ENCODE measurements at places on chromosomes 12 and 14.

GRCh38 chr14:102487204-102487577 is 22.4 kb downstream of the ANKRD9 start:
- DNase-seq = no peak

DNA sequence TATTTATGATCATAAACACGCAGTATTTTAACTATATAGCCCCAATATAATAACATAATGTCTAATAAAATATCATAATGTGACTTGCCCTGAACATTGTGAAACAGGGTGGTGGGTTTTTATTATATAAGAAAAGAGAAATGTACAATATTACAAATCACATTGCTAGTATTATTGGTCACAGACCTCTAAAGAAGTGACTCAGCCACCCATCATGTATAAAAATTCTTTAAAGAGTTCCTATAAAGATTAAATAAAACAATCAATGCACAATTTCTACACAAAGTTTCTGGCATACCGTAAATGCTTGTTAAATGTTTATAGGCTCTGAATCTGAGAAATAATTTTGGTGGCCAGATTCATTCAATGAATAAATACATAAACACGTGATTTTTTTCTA is 28.9 kb downstream of the ABCC9 start:
- DNase-seq = no peak

DNA sequence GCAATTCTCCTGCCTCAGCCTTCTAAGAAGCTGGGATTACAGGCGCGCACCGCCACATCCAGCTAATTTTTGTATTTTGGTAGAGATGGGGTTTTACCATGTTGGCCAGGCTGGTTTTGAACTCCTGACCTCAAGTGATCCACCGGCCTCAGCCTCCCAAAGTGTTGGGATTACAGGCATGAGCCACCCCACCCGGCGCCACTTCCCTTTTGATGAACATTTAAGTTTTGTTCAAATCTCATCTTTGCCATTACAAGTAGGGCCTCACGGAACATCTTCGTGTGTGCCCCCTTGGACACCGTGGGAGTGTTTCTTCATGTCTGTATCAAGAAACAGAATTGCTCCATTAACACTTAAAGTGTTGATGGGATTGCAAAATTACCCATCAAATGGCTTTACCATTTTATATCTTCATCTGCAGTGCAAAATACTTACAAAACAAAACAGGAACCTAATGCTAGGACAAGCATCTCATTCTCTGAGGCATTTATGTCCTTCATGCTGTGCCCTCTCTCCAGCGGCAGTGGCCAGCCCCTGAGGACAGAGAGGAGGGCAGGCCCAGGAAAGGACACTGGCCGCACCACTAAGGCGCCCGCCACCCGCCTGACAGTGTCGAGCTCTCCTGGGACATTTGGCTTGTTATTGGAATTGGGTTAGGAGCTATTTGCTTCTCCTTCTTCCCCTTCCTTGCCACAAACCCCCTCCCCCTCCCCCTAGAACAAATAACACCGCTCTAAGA is 61.7 kb downstream of the RFX4 start:
- no peak for DNase-seq

DNA sequence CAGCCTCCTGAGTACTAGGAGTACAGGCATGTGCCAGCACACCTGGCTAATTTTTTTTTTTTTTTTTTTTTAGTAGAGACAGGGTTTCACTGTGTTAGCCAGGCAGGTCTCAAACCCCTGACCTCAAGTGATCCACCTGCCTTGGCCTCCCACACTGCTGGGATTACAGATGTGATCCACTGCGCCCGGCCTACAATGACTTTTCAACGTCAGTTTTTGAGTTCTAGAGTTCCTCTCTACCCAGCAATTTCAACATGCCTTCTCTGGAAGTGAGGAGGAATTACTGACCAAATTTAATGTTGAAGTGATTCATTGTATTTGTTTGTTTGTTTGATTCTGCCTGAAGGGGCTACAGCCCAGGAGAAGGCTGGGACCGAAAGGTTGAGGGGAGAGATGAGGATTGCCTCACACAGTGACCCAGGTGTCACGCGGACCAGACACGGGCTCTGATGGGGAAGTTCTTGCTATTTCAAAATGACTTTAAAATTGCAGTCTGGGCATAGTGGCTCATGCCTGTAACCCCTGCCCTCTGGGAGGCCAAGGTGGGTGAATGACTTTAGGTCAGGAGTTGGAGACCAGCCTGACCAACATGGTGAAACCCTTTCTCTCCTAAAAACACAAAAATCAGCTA is 8.6 kb upstream of the DENR start:
- DNase-seq = no peak

GRCh38 chr14:101630056-101630965 is 69.0 kb downstream of the DIO3 start:
- DNase-seq = peak; percentile 84

- DNase-seq = peak; percentile 33
Measured at GRCh38 chr14:91835920-91836843, 31.2 kb downstream of the TC2N start.

GRCh38 chr14:43778570-43778936 is 728.5 kb downstream of the FSCB start:
- no peak for DNase-seq

- DNase-seq = no peak
Measured at GRCh38 chr14:23182372-23183157, 895 bp downstream of the SLC7A8 start.

DNA sequence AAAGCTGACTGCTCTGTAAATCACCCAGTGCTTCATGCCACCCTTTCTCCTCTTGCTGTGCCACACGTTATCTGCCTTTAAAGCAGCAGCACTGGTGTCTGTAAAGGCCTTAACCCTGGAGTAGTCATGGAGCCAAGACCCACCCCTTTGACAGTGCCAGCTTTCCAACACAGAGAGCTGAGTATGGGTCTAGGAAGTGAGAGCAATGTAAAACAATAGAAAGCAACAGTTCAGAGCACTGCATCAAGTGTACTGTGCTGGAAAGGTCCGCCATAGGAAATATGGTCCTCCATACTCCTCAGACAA is 139.5 kb downstream of the DAD1 start:
- no peak for DNase-seq

GRCh38 chr12:78767264-78767981 is 97.2 kb upstream of the SYT1 start:
- no peak for DNase-seq

DNA sequence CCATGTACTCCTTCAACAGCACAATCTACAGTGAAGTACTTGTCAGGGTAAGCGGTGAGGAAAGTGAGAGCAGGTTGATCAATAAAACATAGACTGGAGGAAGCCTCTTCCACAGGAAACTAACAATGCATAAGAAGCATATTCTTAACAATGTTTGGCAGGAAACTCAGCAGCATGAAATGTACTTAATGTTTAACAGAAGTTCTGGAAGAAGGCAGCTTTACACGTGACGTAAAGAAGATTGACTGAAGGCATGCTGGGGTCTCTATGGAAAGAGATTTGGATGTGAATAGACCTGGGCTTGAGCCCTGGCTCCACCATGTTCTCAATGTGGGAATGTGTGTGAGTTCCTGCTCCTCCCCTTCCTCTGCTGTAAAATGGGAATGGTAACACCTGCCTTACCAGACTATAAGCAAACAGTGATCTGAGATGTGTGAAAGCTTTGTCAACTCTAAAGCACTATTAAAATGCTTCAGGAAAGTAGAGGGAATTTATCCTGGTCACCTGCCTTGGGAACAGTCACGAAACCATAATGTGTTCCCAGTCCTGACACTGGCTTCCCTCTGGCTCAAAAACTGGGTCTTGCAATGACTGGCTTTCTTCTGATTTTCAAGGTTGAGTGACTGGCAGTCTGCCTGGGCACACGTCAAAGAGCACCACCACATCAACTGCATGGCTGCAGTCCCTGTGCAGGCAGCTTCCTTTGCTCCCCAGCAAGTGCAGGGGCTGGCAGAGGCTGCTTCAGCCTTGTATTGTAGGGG is 384.6 kb downstream of the APAF1 start:
- DNase-seq = no peak

DNA sequence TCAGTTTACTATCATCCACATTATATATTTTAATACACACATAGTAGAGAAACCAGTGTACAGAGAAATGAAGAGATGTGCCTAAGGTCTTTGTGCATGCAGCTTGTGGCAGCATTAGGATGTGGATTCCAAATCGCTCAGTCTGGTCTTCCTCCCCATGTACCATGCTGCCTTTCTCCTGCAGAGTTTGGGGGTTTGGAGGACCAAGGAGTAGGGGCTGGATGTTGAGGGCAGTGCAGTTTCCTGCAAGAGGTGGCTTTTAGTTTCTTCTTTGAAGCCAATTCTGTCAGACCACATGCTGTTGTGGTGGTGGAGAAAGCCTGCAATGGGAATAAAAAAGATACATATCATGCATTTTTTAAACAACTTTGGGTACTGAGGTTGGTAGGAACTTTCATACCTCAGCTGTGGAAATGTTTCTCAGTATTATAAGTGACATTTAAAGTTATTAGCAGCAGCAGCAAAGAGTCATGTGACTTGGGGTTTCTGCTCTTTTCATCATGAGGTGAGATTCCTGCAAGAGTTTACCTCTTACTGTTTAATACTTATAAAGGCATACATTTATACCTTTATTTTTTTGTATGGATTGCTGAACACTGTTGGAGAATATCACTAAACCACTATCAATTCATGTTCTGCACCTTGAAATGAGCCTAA is 34.4 kb downstream of the TESPA1 start:
- DNase-seq = no peak

DNA sequence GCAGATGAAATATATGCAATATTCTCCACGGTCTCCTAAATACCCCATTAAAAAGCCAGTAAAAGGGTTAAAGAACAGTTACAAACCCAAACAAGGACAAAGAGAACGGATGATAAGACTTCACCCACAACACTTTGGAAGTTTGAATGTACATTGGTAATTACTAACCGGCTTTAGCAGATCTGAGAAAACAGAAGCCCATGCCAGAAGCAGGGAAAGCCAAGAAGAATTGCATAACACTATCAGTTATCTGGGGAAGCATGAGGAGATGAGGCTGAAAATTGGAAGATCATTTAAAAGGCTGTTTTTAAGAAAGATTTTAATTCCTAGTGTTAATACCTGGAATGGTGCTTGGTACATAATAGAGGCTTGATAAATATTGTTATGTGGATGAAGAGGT is 55.6 kb upstream of the MYBPC1 start:
- no peak for DNase-seq

- peak; percentile 52 for DNase-seq
Measured at GRCh38 chr12:16359512-16360491, 12.4 kb downstream of the MGST1 start.

GRCh38 chr12:31876568-31877424 is 82.4 kb upstream of the RESF1 start:
- no peak for DNase-seq

GRCh38 chr14:100467939-100468338 is 119.3 kb downstream of the BEGAIN start:
- DNase-seq = no peak

DNA sequence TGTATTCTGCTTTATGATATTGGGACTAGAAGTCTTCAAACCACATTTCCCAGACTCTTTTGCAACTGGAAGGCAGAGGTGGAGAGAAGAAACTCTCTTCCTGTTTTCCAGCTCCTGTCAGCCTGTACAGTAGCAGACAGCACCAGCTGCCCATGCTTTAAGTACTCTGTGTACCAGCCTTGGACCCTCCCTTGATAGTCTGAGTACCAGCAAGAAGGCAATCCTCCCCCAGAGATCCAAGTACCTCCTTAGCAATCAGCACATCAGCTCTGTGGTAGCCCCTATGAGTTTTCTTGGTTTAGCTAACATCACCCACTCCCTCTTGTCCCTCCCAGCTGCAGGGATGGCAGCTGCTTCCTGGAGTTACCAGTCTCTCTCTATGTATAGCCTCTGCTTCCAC is 56.3 kb downstream of the STXBP6 start:
- no peak for DNase-seq

GRCh38 chr12:82225871-82226270 is 132.3 kb downstream of the CCDC59 start:
- DNase-seq = no peak

GRCh38 chr14:83885837-83886293 is 1644.1 kb upstream of the FLRT2 start:
- DNase-seq = no peak

DNA sequence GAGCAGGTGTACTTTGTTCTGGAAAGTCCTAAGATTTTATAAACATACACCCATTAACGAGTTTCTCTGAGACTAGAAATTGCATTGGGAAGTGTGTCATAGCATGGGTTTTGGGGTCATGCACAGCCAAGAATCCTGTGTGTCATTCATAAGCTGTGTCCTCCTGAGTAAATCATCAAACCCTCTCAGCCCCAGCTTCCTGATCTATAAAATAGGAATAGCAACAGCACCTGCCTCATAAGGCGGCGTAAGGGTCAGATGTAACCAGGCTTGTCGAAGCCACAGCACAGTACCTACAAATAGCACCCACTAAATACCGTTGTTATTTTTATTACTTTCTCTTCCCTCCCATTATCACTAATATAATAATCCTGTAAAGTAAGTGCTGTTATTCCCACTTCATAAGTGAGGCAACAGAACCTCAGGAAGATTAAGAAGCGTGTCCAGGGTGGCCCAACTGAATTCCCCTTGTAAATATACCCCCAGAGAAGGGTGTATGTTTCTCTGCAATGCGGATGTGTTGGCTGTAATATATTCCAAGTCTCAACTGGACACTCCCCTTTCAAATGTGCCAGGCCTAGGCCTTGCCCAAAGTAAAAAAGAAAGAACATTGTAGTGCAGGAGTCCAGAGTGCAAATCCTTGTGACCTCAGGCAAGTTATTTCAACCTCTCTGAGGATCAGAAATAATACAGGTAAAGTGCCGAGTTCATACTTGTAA is 188.3 kb upstream of the BCL2L14 start:
- DNase-seq = no peak

GRCh38 chr14:20278414-20278813 is 27.3 kb downstream of the TTC5 start:
- DNase-seq = peak; percentile 7

GRCh38 chr14:72723858-72724530 is 169.9 kb downstream of the DPF3 start:
- no peak for DNase-seq

DNA sequence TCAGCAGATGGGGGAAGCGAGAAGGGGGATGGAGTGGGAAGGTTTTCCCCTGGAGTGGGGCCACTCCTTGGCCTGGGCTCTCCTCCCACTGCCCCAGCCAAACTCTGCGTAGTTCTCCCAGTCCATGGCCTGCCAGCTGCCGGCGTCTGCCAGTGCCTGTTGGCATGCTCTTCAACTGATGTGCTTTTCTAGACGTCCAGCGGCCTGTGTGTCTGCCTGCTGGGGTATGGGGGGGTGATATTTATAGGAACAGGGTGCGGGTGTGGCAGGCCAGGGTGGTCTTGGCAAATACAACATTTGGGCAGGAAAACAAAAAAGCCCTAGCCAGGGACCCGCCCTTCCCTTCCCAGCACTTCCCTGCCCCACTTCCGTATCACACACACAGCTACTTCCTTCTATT is 786.3 kb upstream of the NOVA1 start:
- DNase-seq = no peak

GRCh38 chr12:25284024-25284423 is 33.3 kb upstream of the KRAS start:
- no peak for DNase-seq

GRCh38 chr12:34244608-34245007 is 222.3 kb downstream of the ALG10 start:
- DNase-seq = no peak

Measured in SK-N-SH (cell line).